ENCODE measurements at places on chromosomes 2 and 18.

GRCh38 chr2:59177748-59178147 is 936.6 kb upstream of the FANCL start:
- DNase-seq = no peak

DNA sequence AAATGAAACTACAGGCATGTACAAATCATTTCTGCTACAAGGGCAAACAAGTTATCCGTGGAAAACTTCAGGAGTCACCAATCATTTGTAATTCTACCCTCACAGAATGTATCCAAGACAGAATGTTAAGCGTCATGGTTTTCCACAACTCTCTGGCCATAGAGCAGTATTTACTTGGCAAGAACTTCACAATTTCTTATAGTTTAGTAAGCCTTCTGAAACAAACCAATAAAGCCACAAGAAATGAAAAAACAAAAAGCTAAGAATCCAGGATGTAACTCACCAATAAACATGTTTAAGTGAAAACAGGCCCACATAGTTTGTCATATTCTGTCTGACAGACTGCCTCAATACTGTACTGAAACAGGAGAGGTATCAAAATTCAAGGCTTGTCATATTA is 70.3 kb downstream of the LNPK start:
- no peak for DNase-seq

DNA sequence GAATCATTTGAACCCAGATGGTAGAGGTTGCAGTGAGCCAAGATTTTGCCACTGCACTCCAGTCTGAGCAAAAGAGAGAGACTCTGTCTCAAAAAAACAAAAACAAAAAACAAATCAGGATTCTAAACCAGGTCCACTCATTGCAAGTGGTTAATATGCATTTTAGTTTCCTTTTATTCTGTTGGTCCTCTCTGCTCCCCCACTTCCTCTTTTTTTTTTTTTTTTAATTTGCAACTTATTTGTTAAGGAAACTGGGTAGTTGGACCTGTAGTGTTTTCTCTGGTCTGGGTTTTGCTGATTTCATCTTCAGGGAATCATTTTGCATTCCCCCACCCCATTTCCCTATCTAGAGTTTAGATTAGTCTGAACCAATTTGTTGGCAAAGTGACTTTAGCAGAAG is 14.0 kb downstream of the FER1L5 start:
- DNase-seq = no peak

DNA sequence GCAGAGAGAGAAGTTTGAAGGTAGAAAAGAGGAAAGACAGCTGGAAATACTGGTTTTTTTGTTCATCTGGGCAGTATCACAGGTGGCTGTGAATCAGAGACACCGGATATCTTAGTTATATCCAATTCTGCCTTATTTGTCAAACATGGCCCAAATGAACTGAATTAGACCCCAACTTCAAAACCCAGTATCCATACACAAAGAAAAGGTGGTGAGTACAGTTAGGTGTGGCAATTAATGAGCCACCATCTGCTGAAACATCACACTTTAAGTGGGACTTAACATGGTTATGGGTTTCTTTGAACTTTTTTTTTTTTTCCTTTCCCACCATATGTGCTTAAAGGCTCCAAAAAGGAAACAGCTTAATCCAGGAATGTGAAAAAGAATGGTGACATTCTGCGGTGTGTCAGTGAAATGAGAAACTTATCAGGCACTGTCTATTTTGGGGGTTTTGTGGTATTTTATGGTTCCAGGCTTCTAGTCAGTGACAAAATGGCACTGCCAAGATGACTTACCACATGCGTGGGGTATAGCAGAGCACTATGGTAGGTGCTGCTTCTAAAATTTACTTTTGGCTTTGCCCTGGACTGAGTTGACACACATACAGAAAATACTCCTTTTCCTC is 5.0 kb upstream of the TMEM178A start:
- no peak for DNase-seq

DNA sequence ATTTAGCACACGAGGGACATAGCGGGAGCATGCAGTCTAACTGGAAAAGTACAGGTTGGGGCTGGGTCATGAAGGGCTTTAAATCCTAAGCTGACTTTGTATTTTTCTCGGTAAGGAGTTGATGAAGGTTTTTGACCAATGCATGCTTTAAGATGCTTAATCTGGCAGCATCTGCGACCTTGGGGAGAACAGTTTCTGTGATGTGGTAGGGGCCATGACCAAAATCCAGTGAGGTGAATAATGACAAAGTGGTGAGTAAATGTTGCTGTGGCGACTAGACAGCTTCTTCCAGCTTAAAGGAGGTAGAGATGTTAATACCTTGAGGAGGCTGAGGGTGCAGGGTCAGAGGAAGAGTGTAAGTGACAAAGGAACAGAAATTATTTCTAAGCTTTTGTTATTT is 174.6 kb upstream of the ALPP start:
- no peak for DNase-seq

DNA sequence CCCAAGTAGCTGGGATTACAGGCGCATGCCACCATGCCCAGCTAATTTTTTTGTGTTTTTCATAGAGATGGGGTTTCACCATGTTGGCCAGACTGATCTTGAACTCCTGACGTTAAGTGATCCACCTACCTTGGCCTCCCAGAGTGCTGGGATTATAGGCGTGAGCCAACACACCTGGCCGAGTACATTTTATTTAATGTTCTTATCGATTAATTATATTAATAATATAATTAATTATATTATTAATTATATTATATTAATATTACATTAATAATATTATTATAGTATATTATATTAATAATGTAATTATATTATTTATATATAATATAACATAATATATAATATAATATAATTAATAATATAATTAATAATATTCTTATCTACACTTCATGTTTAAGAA is 101.4 kb downstream of the CCDC85A start:
- no peak for DNase-seq

DNA sequence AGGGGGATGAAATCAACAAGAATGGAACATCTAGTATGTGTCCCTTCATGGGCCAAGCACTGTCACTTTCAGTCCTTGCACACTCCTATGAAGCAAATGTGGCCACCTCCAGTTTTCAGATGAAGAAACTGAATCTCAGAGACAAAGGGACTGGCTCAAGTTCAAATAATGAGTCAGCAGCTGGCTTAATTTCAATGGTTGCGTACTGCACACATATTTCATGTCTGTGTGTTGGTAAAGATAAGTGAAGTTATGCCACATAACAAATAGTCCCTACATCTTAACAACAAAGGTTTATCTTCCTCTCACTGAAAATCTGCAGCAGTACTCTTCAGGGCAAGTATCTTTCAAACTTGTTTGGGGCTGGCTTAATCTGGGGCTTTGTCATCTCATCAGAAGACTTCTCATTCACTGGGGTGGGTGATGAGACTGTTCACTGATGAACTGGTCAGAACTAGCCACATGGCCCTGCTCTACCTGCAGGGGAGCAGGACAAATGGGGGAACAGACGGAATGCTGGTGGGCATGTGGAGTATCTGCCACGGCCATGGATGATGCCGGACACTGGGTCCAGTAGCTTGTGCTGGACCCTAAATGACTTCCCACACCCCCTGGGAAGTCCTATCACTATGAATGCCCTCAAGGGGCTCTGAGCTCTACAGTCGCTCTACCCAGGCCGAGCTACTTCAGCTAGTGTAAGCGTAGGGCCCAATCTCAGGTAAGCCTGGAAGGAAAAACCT is 263.2 kb downstream of the CYP26B1 start:
- DNase-seq = no peak

DNA sequence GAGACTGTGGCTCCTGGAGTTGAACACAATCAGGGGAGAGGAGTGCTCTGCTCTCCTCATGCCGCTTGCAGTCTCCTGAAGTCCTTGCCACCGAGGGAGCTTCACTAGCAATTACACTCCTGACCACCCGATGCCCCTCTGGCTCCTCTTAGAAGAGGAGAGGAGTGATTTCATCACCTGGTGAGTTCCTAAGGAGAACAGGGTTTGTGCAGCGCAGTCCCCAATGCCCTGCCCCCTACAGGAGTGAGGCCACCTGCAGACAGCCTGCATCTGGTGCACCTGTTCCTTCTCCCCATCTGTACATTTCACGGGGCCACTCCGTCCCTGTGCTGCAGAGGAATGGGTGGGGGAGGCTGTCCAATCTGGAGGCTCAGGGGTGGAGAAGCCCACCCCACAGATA is 267.2 kb downstream of the HRH4 start:
- no peak for DNase-seq

- DNase-seq = no peak
Observed at GRCh38 chr2:235085476-235085875, 133.7 kb downstream of the SH3BP4 start.

- DNase-seq = no peak
Observed at GRCh38 chr2:501130-501529, 176.1 kb downstream of the TMEM18 start.

DNA sequence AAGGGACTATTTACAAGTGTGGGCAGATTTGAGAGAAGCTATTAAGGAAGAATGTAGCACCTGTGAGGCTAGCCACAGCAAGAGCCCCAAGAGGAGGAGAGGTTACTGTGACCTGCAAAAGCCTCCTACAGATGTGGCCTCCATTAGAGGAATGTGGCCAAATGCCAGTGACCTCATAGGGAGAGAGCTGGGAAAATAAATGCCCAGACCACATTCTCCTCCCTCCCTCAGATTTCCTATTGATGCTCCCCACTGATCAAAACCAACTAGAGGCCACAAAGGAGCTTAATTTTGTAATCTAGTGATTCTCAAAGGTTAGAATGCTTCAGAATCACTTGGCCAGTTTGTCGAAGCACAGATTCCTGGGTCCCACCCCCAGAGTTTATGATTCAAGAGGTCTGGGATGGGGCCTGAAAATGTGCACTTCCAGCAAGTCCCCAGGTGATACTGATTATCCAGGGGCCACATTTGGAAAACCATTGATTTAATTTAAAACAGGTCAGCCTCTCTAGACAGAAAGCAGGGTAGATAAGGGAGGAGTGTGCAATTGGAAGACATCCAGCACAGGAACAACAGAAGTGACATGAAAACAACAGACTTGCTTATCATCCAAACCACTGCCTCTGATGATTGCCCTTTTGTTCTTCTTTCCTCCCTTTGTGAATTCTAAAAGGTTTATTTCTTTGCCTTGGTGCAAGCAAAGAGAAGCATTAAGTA is 61.2 kb upstream of the RBBP8 start:
- DNase-seq = no peak

DNA sequence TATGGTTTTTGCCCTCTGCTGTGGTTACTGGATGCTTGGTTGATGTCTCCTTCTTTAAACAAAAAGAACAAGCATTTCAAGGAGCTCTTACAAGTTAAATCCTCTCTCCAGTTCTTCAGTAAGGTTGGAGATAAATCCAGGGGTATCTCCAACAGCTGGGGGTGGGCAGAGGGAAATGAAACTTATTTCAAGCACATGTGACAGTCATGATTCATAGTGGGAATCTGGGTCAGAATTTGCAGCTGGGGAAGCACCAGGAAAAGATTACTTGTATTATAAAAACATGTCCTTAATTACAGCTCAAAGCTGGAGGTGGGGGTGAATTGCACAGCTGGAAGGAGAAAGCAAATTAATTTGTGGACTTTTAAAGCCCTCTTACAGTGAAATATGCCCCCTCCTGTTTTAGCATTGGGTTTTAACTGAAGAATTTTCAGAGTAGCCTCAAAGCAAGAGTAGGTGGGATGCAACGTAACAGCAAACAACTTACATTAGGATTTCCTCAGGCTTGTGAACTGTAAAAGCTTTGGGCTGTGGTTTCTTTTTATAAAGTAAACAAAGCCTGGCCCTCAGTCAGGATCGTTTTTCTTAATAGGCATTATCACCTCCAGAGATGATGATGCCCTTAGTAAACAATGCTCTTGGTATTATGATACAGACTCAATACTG is 596.4 kb downstream of the NYAP2 start:
- DNase-seq = no peak

- no peak for DNase-seq
Observed at GRCh38 chr2:108363908-108364225, 13.9 kb upstream of the SULT1C4 start.

DNA sequence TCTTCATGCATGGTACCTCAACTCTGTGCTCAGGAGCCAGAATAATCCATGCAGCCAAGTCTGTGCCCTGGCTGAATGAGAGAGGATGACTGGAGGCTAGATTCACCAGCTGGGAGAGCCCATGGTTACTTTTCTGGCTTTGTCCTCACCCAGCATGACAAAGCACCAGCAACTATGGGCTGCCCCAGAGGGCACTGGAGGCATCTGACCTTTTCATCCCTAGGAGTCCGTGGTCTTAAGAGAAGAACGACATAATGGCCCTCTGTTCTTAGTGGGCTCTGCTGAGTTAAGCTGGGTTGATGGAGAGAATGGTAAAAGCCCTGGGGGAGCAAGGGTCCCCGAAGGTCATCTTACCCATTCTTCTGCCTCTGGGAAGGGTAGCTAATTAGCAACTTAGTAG is 54.6 kb upstream of the TNP1 start:
- no peak for DNase-seq

- no peak for DNase-seq
Observed at GRCh38 chr2:165161510-165161909, 42.3 kb downstream of the SCN3A start.

DNA sequence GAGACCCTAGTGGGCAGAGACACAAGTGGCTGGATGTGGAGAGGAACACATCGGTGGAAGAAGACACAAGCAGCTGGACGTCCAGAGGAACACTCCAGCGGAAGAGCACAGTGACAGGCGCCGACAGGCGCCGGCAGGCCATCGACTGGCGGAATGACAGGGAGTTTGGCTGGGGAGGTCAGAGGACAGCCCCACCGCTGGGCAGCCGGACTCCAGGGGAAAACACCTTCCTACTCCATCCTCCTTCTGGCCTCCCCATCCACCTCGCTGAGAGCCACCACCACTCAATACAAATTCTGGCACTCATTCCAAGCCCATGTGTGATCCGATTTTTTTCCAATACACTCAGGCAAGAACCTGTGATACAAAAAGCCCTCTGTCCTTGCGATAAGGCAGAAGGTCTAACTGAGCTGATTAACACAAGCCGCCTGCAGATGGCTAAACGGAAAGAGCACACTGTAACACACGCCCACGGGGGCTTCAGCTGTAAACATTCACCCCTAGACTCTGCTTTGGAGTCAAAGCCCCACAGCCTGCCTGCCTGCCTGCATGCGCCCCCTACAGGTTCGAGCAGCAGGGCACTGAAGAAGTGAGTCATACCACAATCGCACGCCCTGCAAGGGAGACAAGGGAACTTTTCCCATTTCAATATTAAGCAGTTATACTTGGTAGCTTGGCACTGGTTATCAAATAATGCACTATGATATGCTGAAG is 50.2 kb upstream of the LRP1B start:
- no peak for DNase-seq

DNA sequence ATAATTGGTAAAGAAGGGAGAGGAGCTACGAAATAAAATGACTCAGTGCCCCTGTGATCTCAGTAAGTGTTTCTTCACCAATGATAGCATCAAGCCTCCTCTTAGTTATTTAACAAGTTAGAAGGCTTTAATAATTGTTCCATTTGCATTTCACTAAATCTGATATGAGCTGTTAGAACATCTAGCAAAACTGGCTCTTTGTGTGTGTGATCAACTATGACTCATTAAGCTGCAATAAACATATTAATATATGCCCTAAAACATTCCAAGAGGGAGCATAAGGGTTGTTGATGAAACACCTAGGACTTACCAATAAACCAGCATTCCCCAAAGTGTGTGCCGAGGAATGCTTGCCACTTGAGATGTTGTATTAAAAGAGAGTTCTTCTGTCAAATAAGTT is 115.2 kb downstream of the OSBPL6 start:
- DNase-seq = no peak
